Mesothelial cell of epicardium (in vitro differentiated cells): ENCODE measurements at places on chromosomes 5 and 9. TPM values are rescaled to one million over a fixed set of nuclear protein-coding genes. Genes with fewer than 3 reads are reported as not detected.

The FSTL4 gene
- total RNA-seq = 9.7 to 14.3 TPM (median 11.5 TPM) in 3 replicates

The ADAMTS19 gene
- 12.8 to 14.8 TPM (median 13.2 TPM) in 3 replicates for total RNA-seq

The C5orf46 gene
- total RNA-seq = 0.42 to 0.59 TPM in 2 of 3 replicates, not detected in the other

The SLC45A2 gene
- 0.45 to 0.63 TPM (median 0.62 TPM) in 3 replicates for total RNA-seq

The IFNA13 gene
- 0.60 to 1.0 TPM (median 0.66 TPM) in 3 replicates for total RNA-seq

The IL3 gene
- total RNA-seq = not detected in 3 replicates

The DOCK8 gene
- 8.8 to 10.0 TPM (median 8.9 TPM) in 3 replicates for total RNA-seq

The DRD1 gene
- 0.34 to 0.54 TPM (median 0.40 TPM) in 3 replicates for total RNA-seq

The FGF1 gene
- 0.07 TPM in 1 of 3 replicates, not detected in the others for total RNA-seq

DNA sequence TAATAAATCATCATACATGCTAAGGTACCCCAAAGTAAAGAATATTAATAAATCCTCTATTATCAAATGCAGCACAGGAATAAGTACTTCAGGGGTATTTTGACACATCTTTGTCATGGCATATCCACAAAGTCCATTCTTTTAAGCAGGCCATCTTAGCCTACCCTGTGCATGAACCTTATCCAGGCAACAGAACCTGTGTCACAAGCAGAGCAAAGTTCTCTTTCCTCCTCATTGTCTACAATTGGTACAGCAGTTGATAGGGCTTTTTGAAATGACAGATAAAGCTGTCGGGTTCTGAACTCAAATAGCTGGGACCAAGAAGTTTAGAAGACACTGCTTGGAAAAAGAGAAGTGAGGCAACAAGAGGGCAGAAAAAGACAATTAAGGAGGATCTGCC lies 30.8 kb upstream of the PURA start:
- H3K4me1 ChIP-seq = no peaks in the 10 kb centered on the region
- H3K36me3 ChIP-seq = no peaks in the 10 kb centered on the region
- H3K27me3 ChIP-seq = peaks cover 86% of the 10 kb centered on the region
- no peak overlapping the region for H3K4me3 ChIP-seq
- no peak overlapping the region for H3K27ac ChIP-seq

GRCh38 chr9:110592044-110592830 lies 12.7 kb upstream of the SVEP1 start:
- no peak overlapping the region for H3K4me3 ChIP-seq
- peaks cover 14% of the 10 kb centered on the region for H3K4me1 ChIP-seq
- no peak for DNase-seq
- H3K36me3 ChIP-seq = peaks cover 10% of the 10 kb centered on the region

DNA sequence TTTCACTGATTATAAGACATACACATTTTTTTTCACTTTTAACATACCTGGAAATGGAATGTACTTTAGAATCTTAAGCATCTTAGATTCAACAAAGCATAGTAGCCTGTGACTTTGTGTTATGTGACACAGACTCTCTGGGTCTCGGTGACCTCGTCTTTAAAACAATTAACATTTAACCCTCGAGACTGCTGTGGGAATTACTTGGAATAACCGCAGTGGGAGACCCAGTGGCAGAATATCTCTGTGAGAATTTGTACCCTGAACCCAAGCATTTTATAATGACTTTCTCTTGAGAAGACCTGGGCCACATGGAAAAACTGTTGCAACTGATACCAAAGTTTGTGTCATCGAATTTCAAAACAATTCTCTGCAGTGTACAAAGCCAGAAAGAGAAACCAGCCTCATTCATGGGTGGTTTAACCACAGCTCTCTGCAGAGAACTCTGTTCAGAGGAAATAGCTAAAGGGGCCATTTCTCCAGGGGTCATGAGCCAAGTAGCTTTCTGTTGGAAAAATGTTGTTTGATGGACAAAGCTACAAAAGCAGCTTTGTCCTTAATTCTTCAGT lies 10.0 kb upstream of the RETREG1 start:
- H3K27ac ChIP-seq = no peak overlapping the region
- no peaks in the 10 kb centered on the region for H3K36me3 ChIP-seq
- DNase-seq = no peak
- peaks cover 17% of the 10 kb centered on the region for H3K27me3 ChIP-seq
- no peak overlapping the region for H3K4me3 ChIP-seq

GRCh38 chr9:98460704-98461103 lies 205.3 kb upstream of the TBC1D2 start:
- no peaks in the 10 kb centered on the region for H3K27me3 ChIP-seq
- no peak overlapping the region for H3K4me3 ChIP-seq
- H3K36me3 ChIP-seq = peaks cover 2% of the 10 kb centered on the region
- no peak for DNase-seq
- H3K27ac ChIP-seq = no peak overlapping the region
- peaks cover 16% of the 10 kb centered on the region for H3K4me1 ChIP-seq

GRCh38 chr5:59835800-59836199 lies 57.7 kb downstream of the PDE4D start:
- no peak overlapping the region for H3K4me3 ChIP-seq
- no peak overlapping the region for H3K27ac ChIP-seq
- no peaks in the 10 kb centered on the region for H3K36me3 ChIP-seq
- H3K27me3 ChIP-seq = no peaks in the 10 kb centered on the region

DNA sequence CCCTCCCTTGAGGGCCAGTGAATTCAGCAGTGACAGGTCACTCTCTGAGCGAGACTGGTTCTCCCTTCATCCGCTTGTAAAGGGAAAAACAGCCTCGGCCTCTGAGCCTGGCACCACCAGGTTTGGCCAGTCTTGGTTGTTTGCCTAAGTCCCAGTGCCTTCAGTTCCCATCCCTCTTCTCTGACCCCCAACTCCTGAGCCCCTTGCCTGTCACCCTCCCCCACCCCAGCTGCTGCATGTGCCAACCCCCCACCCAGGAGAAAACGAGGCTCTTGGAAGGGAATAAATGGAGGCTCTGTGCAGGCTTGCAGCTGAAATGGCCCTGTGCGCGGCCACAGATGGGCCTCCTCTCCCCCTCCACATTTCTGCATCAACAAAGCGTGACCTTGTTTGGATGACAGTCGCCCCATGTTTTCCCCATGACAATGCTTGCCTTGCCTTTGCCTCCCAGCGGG lies 3.1 kb downstream of the URM1 start:
- H3K4me1 ChIP-seq = peaks cover 30% of the 10 kb centered on the region
- no peak overlapping the region for H3K4me3 ChIP-seq
- no peak overlapping the region for H3K27ac ChIP-seq
- no peak for DNase-seq
- no peaks in the 10 kb centered on the region for H3K27me3 ChIP-seq

- H3K27ac ChIP-seq = no peak overlapping the region
- H3K27me3 ChIP-seq = no peaks in the 10 kb centered on the region
- no peak for DNase-seq
- H3K4me3 ChIP-seq = no peak overlapping the region
Measured at GRCh38 chr9:125894566-125894965, 147.4 kb downstream of the PBX3 start.

GRCh38 chr9:19411316-19411715 lies 2.5 kb downstream of the ACER2 start:
- no peak overlapping the region for H3K4me3 ChIP-seq
- no peaks in the 10 kb centered on the region for H3K27me3 ChIP-seq
- peaks cover 9% of the 10 kb centered on the region for H3K4me1 ChIP-seq
- H3K27ac ChIP-seq = no peak overlapping the region
- DNase-seq = no peak
- H3K36me3 ChIP-seq = no peaks in the 10 kb centered on the region

DNA sequence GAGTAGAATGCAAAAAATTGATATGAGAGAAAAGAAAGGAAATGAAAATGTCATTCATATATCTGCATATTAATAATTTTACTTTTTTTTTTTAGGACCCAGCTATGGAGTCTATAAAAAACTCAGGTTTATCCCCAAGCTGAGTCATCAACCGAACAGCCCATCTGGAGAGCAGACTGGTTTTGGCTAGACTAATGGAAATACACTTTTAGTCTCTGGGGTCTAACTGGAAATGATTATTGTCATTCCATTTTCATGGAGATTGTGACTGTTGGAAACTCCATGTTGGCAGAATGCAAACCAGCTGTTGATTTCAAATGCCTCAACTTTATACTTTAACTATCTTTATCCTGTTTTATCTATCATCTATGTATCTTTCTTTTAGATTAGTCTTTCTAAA lies 28.7 kb downstream of the ANXA1 start:
- no peaks in the 10 kb centered on the region for H3K27me3 ChIP-seq
- H3K4me1 ChIP-seq = peaks cover 22% of the 10 kb centered on the region
- peak overlapping the region; percentile 35 for H3K27ac ChIP-seq
- no peak overlapping the region for H3K4me3 ChIP-seq
- no peaks in the 10 kb centered on the region for H3K36me3 ChIP-seq

- H3K36me3 ChIP-seq = no peaks in the 10 kb centered on the region
- no peaks in the 10 kb centered on the region for H3K27me3 ChIP-seq
Measured at GRCh38 chr5:31763424-31763823, 124.5 kb downstream of the PDZD2 start.

GRCh38 chr5:91408710-91409109 lies 25.6 kb upstream of the ARRDC3 start:
- no peaks in the 10 kb centered on the region for H3K4me1 ChIP-seq
- no peak overlapping the region for H3K4me3 ChIP-seq
- H3K27me3 ChIP-seq = no peaks in the 10 kb centered on the region

- DNase-seq = no peak
- H3K27me3 ChIP-seq = no peaks in the 10 kb centered on the region
- no peaks in the 10 kb centered on the region for H3K36me3 ChIP-seq
- no peak overlapping the region for H3K4me3 ChIP-seq
- H3K27ac ChIP-seq = peak overlapping the region; percentile 0
- peaks cover 18% of the 10 kb centered on the region for H3K4me1 ChIP-seq
Measured at GRCh38 chr5:147751156-147751830, 31.2 kb downstream of the JAKMIP2 start.

- H3K27me3 ChIP-seq = no peaks in the 10 kb centered on the region
- no peak overlapping the region for H3K4me3 ChIP-seq
- peaks cover 28% of the 10 kb centered on the region for H3K4me1 ChIP-seq
- peak; percentile 63 for DNase-seq
- H3K27ac ChIP-seq = peak overlapping the region; percentile 68
Measured at GRCh38 chr9:20640331-20641187, 18.3 kb upstream of the MLLT3 start.

GRCh38 chr5:65871182-65871581 lies 55.2 kb upstream of the ERBIN start:
- DNase-seq = no peak
- peaks cover 8% of the 10 kb centered on the region for H3K4me1 ChIP-seq
- no peak overlapping the region for H3K4me3 ChIP-seq
- no peaks in the 10 kb centered on the region for H3K36me3 ChIP-seq

- H3K4me3 ChIP-seq = no peak overlapping the region
- H3K4me1 ChIP-seq = no peaks in the 10 kb centered on the region
- no peak overlapping the region for H3K27ac ChIP-seq
- no peaks in the 10 kb centered on the region for H3K36me3 ChIP-seq
- peaks cover 2% of the 10 kb centered on the region for H3K27me3 ChIP-seq
Measured at GRCh38 chr9:100927763-100928162, 100.8 kb upstream of the PLPPR1 start.

DNA sequence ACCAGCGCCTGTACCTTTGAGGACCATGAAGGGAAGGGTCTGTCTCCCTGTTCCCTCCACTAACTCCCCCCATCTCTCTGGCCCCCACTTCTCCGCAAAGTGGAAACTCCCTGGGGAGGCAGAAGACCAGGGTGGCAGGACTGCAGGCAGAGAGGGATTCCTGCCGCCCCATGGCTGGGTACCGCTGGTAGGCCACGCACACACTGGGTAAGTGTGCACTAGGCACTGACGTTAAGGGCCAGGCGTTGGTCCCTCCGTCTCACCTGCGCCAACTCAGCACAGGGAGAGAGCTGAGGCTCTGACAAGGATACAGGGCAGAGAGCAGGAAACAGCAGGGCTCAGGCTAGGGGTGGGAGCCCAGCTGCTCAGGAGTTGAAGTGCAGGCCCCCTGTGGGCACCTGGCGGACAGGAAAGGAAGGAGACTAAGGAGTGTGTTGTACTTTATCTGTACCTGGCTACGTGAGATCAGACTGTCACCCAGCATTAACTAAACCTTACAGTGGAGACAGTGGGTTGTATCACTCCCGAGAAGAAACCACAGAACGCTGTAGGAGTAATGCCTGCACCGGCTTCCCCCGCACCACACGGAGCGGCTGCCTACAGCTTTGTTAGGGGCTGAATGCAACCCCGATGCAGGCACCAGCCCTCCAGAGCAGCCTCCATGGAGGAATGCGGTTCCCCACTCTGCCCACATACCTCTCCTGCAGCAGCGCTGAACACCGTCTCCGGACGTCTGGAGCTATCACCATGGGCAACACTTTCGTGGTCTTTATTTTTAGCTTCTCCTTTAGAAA lies 34.2 kb upstream of the CLPTM1L start:
- no peak overlapping the region for H3K4me3 ChIP-seq
- H3K36me3 ChIP-seq = no peaks in the 10 kb centered on the region
- H3K27ac ChIP-seq = no peak overlapping the region
- H3K4me1 ChIP-seq = no peaks in the 10 kb centered on the region
- peaks cover 89% of the 10 kb centered on the region for H3K27me3 ChIP-seq

DNA sequence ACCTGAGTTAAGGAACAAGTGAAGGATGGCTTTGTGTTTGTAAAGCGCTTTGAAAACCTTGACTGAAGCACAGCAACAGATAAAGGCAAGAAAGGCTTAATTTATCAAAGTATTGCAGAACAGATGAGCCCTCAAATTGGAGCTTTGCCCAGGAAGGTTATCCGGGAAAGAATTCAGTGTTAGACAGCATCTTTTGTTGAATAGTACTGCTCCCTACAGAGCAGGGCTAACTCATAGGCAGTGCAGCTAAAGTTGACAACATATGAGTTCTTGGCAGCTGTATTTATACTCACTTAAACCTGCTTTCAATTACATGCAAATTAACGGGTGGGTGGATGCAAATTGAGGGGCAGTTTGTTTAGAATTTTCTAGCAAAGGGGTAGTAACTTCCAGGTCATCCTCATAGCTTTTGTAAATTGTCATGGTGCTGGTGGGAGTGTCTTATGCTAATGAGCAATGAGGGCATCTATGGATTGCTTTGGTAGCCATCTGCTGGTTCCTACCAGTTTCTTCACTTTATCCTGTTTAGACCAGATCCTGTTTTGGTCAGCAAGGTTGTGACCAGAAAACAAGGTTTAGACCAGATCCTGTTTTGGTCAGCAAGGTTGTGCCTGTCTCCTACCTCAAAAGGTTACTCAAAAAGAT lies 105.8 kb downstream of the GDA start:
- DNase-seq = no peak
- no peak overlapping the region for H3K4me3 ChIP-seq
- H3K27me3 ChIP-seq = peaks cover 24% of the 10 kb centered on the region
- H3K27ac ChIP-seq = no peak overlapping the region

DNA sequence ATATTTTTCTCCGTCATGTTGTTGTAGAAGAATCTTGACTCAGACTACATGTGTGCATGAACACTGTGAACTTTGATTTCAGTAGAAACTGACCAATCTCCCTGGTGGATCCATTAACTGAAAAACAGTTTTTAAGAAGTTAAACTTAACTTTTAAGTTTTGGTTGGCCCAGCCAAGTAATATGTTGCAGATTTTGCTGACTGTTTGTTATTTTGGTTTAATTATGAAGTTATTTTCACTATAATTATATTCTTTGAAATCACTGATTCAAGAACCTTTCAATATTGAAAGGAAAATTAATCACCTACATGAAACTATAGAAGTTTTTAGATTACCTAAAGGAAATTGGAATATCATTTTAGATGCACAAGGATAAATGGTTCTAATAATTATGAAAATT lies 373.6 kb upstream of the COX7C start:
- H3K36me3 ChIP-seq = no peaks in the 10 kb centered on the region
- no peaks in the 10 kb centered on the region for H3K27me3 ChIP-seq
- no peak overlapping the region for H3K4me3 ChIP-seq
- H3K4me1 ChIP-seq = no peaks in the 10 kb centered on the region
- DNase-seq = no peak
